GM20000 (cell line): ENCODE measurements at places on chromosomes 2 and 18.

GRCh38 chr18:79944746-79945117 is 6.7 kb downstream of the SLC66A2 start:
- no peak for DNase-seq

DNA sequence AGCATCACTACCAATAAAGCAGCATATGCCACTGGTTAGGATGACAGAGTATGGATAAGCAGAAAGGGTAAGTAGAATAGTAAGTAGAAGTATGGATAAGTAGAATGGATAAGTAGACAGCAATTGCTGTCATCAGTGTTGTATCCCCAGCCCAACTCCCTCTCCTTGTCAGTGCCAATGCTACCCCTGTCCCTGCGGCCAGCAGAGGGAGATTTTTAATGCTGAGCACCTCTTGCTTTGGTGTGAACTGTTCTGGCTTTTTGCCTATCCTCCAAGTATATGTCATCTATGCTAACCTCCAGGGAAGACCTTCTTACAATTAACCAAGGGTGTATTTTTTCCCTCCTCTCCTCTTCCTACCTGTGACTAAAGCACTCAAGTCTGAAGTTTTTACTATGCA is 136.7 kb upstream of the SPHKAP start:
- no peak for DNase-seq

GRCh38 chr18:62572456-62572855 is 49.6 kb downstream of the ZCCHC2 start:
- DNase-seq: no peak

DNA sequence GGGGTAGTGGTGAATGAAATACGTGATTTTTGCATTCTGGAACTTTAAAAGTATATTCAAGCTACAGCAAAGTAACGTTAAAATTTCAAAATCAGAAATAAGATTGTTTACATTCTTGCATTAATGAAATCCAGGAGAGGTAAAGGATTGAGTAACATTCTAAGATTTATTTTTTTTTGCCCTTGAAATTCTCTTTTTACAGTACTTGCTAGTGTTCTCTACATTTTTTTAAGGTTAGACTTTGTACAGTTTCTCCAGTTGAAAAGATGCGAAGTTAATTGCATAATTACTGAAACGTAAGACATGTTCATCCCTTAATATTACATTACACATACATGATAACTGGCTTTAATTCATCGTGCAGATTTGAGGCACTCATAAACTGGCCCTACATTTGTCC is 74.5 kb downstream of the ACTR3 start:
- DNase-seq: no peak

DNA sequence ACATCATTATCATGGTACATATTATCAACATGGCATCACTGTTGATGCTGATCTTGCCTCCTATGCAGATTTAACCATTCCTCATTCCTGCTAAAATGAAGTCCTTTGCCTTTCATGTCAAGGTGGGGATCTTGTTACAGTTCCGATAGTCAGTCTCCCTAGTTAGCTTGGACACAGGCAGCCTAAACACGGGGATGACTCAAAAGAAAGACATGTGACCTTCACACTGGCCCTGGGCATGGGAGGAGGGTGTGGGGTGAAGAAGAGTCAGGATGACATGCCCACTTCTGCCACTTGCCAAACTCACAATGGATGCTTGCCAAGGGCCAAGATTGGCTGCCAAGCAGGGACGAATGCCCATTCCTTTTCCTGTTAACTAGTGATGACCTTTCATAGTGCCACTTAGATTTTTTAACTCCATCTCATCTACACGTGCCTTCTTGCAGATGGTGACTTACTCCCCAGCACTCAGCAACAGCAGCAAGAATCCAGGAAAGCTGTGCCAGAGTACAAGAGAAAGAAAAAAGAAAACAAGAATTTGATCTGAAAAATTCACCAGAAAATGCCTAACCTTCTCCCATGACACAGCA is 13.9 kb upstream of the SLC1A4 start:
- DNase-seq: no peak

GRCh38 chr2:6948677-6949351 is 31.6 kb downstream of the RNF144A start:
- no peak for DNase-seq

DNA sequence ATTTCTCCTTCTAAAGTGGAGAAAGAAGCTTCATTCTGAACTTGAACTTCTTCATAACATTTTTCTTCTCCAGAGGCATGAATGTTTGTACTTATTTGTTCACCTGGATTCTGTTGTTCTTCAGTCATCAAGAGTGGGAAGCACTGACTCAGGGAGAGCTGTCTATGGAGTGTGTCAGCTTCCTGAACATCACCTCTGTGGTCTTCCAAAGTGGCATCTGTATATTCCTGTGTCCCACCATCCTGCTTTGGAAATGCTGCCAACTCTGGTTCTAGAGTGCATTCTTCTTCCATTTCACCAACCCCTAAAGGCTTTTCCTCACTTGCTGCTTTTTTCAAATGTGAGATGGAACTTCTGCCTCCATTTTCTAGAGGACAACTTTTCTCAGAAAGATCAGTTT is 59.5 kb downstream of the TTN start:
- DNase-seq: no peak

DNA sequence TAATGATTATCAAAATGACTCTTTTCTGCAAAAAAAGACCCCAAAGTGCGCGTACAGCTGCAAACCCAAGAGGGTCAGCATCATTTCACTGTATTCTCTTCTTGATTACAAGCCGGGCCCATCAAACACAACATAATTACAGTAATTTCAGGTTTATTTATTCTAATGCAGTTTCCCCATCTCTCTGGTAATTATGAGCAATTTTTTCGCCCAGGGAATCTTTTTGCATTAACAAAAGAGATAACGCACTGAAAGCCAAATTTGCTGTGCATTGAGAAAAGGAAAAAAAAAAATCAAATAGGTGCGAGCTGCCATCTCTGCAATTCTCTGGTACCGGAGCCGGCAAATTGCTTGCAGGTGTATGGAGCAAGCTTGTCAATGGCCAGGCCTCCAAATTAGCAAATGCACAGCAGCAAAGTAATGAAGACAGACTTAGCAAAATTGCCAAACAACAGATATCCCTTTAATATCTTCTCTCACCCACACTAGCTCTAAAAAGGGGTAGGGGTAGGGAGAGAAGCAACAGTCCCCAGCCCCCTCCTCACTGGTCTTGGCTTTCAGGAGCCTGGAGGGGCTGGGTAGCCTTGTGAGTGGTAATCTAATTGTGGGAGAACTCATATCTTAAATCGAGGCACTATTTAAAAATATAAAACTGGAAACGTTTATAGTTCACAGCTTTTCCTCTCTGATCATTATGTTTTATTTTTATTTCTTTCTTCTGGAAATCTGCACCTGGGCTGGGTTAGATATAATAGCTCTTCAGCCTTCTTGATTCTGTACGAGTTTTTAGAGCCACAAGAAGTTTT is 6.7 kb downstream of the DLX1 start:
- peak; percentile 13 for DNase-seq

DNA sequence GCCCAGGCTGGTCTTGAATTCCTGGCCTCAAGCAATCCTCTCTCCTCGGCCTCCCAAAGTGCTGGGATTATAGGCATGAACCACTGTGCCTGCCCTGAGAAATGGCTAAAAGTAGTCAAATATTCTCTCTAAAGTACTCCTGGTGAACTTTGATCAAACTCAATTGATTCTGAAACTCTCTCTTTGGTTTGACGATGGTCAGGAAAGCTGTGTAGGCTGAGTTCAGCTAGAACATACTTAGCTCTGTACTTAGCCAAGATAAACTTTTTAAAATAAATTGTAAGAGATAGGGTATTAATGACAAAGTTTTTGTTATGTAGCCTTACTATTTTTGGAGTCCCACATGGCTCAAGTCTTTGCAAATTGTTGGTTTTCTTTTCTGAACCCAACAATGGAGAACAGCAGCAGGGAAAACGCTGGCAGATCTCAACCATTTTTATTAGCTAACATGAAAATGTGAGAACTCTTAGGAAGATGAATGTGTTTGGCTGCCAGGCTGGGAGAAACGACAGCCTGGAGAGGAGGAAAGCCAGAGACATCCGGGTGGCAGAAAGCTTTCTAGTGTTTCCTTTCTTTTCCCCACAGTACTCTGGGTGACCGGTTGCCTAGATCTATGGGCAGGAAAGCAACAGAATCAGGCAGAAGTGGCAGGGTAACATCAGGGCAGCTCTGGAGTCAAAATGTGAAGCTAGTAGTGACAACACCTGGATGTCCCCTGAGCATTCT is 193.0 kb upstream of the LHCGR start:
- no peak for DNase-seq

DNA sequence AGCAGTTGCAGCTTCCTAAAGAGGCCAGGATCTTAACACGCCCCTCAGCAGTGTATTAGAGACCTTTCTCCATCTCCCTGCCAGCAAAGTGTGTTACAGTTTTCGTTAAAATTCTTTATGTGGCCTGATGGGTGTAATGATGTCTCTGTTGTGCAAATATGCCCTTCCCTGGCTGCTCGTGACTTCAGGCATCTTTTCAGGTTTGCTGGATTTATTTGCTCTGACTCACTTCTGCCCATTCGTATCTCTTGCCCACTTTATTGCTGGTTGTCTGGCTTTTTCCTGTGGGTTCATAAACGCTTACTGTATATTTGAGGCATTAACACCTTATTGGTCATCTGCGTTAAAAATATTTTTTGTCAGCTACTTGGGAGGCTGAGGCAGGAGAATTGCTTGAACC is 134.5 kb downstream of the ASB1 start:
- no peak for DNase-seq

DNA sequence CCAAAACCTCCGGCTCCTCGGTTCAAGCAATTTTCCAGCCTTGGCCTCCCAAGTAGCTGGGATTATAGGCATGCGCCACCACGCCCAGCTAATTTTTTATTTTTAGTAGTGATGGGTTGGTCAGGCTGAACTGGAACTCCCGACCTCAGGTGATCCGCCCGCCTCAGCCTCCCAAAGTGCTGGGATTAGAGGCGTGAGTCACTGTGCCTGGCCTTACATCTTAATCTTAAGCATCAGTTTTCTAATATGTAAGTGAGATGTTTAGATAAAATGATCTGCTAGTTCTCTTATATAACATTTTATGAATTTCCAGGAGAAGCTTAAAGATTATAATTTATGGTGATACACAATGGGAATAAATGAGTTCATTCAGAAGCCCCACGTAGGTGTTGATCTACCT is 69.2 kb downstream of the SPTBN1 start:
- no peak for DNase-seq

- DNase-seq: no peak
Observed at GRCh38 chr2:157843935-157844334, 32.2 kb downstream of the ACVR1 start.

- no peak for DNase-seq
Observed at GRCh38 chr2:71609958-71610357, 156.6 kb downstream of the DYSF start.

GRCh38 chr2:152400607-152401214 is 65.7 kb downstream of the FMNL2 start:
- no peak for DNase-seq

- no peak for DNase-seq
Observed at GRCh38 chr2:219536425-219536824, 7.2 kb downstream of the CHPF start.

- DNase-seq: no peak
Observed at GRCh38 chr18:34866310-34866709, 156.2 kb downstream of the DTNA start.

DNA sequence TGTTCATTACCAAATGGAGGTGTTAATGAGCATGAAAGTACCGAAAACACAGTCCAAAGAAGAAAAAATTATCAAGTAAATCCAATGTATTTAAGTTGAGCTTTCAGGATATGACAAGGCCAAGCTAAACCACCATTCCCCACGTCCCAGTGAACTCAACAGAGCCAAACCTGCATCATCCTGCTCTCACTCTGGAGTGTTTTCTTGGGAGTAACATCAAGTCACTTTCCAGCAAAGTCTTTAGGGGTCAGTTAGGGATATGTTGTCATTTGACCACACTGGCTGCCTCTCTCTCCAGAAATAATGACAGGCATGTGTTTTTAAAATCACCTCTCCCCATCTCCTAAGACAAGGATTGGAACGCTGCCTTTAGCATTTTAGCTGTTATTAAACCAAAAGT is 140.5 kb downstream of the SRBD1 start:
- DNase-seq: no peak

DNA sequence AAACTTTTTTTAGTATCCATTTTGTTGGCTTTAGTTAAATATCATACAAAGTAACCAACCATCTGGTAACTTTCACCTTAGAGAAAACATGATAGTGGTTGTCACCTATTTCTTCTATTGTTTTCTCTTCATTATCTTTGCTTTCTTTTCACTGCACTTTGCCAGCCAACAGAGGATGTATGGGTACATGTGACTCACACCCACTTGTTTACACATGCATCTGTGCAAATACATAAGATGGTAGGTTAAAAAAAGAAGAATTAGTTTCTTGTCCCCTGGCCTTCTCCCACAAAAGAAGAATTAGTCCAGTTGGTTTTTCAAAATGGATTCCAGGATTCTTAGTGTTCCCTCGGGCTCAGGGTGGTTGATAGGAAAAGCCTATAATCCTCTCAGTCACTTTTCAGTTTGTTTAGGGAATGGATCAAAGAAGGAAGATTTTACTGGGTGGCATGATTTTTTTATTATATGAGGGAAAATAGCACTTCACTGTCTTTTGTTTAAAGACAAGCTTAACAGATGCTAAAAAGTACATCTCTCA is 46.6 kb downstream of the CDK15 start:
- no peak for DNase-seq

- DNase-seq: no peak
Observed at GRCh38 chr2:145584353-145584752, 1064.4 kb upstream of the ZEB2 start.

DNA sequence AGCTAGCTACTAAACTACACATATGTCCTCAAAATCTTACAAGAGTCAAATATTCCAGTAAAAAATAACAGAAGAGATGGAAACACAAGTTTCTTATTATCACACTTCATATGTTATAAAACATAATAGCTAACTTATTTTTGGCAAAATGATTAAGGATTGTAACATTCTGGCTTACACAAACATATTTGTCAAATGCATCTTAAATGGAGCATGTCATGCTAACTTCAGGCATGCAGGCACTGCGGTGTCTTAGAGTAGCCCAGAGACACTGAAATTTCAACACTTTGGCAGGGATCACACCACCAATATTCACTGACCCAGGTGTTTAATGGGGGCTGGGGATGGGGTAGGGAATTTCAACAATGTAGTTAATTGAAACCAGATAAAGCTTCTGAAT is 51.6 kb downstream of the LDAH start:
- DNase-seq: no peak

- no peak for DNase-seq
Observed at GRCh38 chr2:142714600-142714999, 162.9 kb upstream of the KYNU start.

DNA sequence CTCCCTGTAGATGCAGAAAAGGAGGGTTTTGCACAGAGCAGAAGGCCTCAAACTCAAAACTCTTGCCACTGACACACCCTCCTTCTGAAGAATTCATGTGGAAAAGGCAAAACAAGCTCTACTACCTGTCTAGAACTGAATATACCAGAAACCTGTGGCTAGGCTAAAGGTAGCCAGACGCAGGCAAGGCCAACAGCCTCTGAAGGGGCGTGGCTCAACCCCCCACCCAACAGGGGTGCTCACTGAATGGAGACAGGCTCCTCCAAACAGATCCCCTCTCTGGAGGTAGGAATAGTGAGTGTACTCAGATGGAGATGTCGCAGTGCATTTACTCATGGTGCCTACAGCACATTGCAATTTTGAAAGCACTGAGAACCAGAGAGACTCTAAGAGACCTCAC is 3.0 kb upstream of the STK17B start:
- no peak for DNase-seq

- no peak for DNase-seq
Observed at GRCh38 chr18:56726906-56727305, 75.7 kb downstream of the WDR7 start.
